Metanephros (tissue), 2 donors: ENCODE measurements at places on chromosomes 16 and 17. TPM values are rescaled to one million over a fixed set of nuclear protein-coding genes. Genes with fewer than 3 reads are reported as not detected.

CACNG1 gene
- 25.8 TPM for total RNA-seq

NPIPA5 gene
- total RNA-seq: not detected

CCDC78 gene
- total RNA-seq: 0.93 TPM

CA10 gene
- 6.1 TPM for total RNA-seq

SSTR5 gene
- 0.82 TPM for total RNA-seq

PPL gene
- 22.7 TPM for total RNA-seq
